ENCODE measurements at places on chromosomes 4 and X.

DNA sequence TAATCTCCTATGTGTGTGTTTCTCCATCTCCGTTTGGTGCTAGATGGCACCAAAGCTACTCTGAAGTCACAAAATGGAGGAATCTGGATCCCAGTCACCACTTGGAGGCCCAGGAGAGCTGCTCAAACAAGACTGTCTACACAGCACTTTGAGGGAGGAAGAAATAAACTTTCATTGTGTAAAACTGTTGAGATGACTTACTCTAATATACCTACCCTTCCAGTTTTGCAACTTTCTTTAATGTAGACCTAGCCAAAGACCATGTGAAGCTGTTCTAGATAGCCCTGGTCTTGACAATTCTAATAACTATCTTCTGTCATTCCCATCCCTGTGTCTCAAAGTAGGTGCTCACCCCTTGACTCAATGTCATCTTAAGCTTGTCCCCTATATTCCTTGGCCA, 52.8 kb upstream of the TAB3 start:
- no peak for DNase-seq

DNA sequence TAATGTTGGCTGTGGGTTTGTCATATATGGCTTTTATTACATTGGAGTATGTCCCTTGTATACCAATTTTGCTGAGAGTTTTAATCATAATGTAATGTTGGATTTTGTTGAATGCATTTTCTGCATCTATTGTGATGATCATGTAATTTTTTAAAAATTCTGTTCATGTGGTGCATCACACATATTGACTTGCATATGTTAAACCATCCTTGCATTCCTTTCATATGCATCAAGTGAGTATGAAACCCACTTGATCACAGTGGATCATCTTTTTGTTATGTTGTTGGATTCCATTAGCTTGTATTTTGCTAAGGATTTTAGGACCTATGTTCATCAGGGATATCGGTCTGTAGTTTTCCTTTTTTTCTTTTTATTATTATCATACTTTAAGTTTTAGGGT, 12.1 kb downstream of the HEPH start:
- DNase-seq: no peak

DNA sequence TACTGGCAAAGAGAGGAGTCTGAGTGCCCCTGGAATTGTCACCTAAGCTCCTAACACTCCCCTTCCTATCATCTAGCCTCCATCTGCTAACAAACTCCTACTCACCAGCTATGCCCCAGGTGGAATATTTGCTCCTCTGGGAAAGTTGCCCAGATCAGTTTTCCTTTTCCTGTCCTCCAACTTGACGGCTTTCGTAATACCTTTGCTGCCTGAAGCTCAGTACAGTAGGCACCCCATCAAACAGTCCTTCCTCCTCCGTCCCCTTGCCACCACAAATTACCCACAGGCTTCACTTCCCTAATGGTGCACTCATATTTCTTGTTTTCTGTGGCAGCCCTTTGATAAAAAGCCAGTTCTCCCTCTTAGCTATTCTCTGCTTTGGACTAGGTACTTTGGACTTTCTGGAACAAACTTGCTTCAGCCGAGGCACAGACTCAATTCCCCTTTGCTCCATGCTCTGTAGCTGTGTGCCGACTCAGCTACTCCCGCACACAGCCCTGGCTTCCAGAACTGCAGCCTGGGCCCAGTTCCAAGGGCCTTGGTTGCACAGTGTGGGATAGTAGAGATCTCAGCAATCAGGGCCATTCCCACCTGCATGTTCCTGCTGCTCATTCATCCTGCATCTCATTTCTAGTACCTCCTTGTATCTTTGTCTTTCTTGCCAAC, 605.1 kb downstream of the BCOR start:
- DNase-seq: no peak

DNA sequence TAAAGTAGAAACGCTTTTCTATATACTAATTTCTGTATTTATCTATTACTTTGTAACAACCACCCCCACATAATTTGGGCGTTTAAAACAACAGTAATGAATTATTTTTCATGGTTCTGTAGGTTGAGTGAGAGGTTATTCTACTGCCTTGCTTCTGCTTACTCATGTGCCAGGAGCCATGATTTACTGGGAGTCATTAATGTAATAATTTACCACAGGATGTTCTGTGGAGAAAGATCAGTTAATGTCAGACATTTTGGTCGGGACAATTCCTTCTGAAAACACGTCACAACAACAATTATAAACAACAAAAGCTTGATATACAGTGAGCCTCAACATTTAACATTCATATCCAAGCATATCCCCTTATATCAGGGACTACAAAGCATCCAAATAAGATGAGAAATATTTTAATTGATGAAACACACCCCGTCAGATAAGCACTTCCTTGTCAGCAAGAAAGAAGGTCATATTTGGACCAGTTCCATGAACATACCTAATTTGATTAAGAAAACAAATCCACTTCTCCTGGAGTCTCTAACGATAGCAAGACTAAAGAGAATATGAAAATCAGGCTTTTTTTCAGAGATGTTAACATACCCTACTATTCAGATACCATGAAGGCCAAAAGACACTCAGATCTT, 238.5 kb downstream of the PRDM5 start:
- DNase-seq: no peak

DNA sequence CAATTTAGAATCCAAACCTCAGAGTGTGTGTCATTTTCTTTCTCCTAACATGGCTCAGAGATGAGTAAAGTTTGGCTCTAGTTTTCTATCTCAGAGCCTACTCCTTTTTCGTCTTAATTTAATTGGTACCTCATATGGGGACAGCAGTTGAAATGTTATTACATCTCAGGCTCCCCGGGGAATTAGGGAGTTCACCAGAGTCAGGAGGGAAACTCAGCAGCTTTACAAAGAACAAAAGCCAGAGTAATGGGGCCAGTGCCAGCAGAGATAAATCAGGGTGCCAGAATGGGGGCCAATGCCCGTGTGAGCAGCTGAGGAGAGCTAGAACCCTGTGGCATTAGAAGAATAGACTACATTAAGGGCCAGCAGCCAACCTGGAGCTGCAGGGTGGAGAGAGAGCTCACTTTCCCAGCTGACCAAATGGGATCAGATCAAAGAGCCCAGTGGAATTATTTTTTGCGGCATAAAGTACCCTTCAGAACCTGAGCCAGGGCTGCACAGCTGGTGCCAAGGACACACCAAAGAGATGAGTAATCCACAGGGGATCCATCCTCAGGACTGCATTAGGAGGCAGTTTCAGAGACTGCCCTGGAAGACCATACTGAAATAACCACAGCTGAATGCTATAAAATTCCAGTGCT, 207.1 kb upstream of the DKK2 start:
- no peak for DNase-seq

DNA sequence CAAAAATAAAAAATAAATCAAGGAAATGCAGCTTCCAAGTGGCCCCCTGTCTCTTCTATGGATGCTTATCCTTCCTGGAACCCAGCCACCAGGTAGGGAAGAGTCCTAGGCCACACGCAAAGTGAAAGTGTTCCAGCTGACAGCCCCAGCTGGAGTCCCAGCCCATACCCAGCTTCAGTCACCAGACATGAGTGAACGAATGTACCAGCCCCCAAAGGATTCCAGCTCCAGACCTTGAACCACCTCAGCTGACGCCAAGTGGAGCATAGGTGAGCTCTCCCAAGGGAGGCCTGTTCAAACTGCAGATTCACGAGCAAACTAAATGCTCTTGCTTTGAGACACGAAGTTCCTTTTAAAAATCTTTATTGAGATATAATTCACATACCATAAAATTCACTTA, 62.0 kb downstream of the BCOR start:
- no peak for DNase-seq

DNA sequence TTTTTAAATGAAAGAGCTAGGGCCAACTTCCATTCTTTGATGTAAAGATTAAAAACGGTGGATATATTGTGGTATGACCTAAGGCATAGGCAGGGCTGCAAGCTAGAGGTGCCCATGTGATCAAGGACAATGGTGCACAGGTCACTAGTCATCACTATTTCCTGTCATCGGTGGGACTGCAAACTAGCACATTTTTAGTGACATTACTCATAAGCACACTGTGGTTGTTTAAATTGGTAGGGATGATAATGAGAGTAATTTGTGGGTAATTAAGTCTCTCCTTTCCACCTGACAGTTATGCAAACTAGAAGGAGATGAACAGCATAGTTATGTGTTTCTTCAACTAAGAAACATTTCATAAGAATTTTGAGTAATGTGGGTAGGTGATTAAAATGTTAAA, 85.4 kb downstream of the GPRIN3 start:
- DNase-seq: no peak

GRCh38 chrX:41580423-41581064, 108.2 kb upstream of the GPR34 start:
- no peak for DNase-seq

GRCh38 chr4:25131926-25132325, 28.3 kb downstream of the SEPSECS start:
- DNase-seq: no peak

GRCh38 chrX:154695911-154696675, 42.7 kb upstream of the CTAG2 start:
- no peak for DNase-seq
